ENCODE measurements at places on chromosomes 6 and 20.

DNA sequence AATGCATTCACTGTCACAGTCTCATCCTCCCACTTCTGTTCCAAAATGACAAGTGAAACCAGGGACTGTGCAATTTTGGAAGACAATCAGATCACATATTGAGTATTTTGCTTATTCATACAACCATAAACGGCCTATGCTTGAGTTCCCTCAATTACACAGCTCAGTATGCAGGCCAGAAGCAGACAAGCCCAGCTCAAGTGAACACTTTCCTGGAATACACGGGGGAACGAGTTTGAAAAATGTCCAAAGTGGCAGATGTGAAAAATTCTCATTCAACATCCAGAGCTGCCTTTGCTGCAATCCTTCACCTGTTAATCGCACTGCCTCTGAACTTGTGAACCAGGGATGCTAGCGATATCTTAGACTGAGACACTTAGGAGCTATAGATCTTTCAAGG, 190.2 kb downstream of the COL9A1 start:
- DNase-seq, result no peak

- peak; percentile 65 for DNase-seq
Observed at GRCh38 chr6:158605266-158605878, 39.2 kb downstream of the DYNLT1 start.

- no peak for DNase-seq
Observed at GRCh38 chr20:44803383-44803941, 6.9 kb downstream of the RIMS4 start.

GRCh38 chr6:33909737-33910136, 105.9 kb upstream of the MLN start:
- DNase-seq, result no peak

GRCh38 chr20:53101992-53102760, 130.0 kb downstream of the TSHZ2 start:
- no peak for DNase-seq

DNA sequence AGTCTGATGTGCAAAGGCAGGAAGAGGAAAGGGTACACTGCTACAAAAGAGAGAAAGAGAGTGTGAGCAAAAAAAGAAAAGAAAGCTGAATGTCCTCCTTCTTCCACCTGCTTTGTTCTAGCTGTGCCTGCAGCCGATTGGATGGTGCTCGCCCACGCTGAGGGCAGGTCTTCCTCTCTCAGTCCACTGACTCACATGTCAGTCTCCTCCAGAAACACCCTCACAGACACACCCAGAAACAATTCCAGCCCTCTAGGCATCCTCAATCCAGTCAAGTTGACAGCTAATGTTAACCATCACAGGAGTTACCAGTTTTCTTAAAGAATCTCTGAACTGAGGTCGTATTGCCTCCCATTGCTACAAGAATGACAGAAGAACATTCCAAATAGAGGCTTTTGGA, 411.9 kb upstream of the SASH1 start:
- no peak for DNase-seq

DNA sequence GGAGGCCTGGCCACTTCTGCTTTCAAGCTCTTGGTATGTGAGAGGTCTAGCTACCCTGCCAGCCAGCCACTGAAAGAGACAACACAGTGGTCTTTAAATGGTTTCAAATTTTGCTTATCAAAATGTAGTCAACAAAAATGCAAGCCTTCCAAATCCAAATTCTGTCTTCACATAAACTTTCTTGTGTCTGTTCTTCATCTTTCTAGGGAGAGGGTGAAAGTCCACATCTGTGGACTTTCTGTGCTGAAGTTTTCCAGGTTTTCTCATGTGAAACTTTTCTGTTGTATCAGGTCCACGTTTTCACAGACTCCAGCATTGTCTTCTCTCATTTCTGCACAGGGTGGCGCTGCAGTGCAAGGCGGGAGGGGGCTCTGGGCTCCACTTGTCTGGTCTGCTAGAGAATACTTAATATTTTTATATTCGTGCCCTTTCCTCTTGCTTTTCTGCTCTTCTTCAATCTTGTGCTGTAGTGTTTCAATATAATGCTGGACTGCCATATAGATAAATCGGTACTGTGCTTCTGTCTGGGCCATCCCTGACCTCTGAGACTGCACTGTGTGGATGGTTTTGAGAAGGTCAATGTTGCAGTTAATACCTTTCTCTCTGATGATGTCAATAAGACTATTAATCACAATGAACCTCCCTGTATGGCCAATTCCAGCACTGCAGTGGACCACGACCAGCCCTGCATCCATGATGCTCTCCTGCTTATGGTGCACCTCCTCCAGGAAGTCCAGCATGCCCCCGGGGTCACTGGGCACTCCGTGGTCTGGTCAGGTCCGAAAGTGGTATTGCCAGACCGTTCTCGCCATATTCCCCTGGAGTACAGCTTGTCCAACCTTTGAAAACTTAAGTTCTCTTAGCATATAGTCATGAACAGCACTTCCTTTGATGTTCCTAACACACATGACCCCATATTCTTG, 161.6 kb upstream of the TNFAIP3 start:
- peak; percentile 50 for DNase-seq

DNA sequence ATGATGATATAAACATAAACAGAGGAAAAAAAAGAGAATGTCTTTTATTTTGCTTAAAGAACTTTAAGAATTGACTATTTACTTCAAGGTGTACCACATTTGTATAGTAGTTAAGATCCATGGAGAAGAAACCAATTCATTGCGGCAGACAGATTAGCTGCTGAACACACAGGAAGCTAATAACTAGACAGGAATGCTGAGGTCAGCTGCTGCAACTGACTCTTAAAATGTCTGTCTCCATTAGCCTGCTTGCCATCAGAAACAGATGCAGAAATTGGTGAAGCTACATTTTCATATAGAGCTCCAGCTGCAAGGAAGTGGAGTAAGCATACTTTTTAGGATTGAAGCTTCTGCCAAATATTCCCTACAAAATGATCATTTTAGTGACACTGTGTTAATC, 939.5 kb downstream of the EPHA7 start:
- peak; percentile 11 for DNase-seq

DNA sequence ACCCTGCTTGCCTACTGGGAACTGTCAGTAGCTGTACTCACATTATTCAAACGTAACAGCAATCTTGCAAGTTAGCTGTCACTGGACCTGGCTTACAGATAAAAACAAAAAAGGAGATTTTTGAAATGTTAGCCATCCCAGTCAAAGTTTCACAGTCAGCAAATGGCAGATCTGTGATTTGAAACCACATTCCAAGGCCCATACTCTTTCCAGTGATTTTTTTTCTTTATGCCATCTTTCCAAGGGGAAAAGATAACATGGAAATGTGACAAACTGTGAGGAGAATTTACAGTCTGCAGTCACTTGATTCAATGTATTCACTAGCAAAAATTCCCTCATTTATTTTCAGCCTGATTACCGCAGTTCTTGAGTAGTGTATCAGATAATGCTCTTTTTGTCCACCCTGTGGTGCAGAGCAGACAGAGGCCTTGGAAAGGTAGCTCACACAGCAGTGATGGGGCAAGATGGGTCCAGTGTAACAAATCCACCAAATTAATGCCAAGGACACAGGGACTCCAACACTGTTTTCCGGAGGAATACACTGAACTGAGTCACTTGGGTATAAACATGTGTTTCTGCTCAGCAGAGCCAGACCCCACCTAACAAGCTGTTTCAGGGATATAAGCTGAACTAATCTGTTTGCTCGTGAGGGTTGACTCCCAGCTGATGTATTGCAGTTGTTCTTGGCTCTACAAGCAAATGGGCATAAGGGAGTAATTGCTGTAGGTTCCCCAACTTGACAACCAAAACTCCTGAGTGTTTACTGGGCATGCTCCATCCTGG, 49.9 kb upstream of the ADGRF1 start:
- no peak for DNase-seq

GRCh38 chr20:5024982-5025381, 23.7 kb upstream of the SLC23A2 start:
- DNase-seq, result no peak

DNA sequence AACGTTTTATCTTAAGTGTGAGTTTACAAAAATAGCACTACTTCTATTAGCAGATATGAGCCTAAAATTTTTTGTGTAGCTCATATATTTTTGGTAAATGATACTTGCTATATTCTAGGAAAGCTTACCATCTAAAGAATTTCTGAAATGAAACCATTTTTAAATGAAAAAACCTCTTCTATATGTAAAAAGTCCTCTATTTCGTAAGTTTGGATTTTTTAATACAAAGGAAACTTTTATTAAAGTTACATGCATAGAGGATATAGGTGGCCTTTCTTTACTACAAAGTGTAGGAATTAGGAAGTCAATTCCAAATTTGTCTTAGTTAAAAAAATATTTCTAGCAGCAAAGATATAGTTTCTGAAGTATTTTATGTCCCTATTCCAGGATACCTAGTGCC, 18.8 kb downstream of the EFHC1 start:
- no peak for DNase-seq

DNA sequence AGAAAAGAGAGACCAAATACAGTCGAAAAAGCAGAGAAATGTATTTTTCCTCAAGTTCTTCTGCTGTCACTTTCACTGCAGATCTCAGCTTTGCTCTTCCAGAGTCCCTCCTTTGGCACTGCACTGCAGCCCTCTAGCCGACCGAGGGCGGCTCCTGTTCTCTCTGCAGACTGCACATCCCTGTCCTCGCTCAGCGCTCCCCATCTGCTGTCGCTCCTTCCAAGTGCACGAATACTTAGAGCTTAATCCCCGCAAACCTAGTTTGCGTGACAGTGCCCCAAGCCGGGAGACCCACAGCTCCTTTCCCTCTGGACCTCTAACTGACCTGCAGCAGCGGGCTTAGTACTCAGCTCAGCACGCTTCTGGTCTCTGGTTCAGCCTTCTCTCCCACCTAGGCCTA, 15.2 kb downstream of the RPP21 start:
- no peak for DNase-seq

DNA sequence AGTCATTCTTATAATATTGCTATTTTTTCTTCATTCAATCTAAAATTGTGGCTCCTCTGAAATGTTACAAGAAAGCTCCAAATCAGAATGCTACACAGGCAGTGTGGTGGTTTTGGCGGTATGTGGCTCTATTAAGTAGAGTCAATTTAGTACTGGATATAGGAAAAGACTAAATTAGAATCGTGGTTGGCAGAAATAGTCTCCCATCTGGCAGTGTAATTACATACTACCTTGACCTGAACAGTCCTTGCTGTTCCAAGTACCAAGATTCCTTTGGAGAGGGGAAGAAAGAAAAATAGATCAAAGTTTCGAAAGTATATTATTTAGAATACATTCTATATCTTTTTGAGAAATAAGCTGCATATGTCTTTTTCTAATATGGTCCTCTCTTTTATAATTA, 78.2 kb downstream of the C6orf118 start:
- DNase-seq, result no peak

DNA sequence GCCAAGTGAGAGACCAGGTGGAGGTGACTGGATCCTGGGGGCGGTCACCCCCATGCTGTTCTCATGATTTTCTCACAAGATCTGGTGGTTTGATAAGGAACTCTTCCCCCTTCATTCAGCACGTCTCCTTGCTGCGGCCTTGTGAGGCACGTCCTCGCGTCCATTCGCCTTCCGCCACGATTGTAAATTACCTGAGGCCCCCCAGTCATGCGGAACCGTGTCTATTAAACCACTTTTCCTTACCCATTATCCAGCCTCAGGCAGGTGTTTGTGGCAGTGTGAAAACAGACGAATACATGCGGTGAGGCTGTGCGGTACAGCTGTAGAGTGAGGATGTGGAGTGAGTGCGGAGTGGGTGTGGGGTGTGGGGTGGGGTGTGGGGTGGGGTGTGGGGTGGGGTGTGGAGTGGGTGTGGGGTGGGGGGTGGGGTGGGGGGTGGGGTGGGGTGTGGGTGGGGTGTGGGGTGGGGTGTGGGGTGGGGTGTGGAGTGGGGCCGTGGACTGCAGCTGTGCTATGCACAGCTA, 12.1 kb upstream of the NTSR1 start:
- no peak for DNase-seq

- DNase-seq, result no peak
Observed at GRCh38 chr6:122048570-122048969, 350.9 kb upstream of the HSF2 start.

GRCh38 chr6:163152701-163153100, 261.8 kb upstream of the QKI start:
- no peak for DNase-seq

DNA sequence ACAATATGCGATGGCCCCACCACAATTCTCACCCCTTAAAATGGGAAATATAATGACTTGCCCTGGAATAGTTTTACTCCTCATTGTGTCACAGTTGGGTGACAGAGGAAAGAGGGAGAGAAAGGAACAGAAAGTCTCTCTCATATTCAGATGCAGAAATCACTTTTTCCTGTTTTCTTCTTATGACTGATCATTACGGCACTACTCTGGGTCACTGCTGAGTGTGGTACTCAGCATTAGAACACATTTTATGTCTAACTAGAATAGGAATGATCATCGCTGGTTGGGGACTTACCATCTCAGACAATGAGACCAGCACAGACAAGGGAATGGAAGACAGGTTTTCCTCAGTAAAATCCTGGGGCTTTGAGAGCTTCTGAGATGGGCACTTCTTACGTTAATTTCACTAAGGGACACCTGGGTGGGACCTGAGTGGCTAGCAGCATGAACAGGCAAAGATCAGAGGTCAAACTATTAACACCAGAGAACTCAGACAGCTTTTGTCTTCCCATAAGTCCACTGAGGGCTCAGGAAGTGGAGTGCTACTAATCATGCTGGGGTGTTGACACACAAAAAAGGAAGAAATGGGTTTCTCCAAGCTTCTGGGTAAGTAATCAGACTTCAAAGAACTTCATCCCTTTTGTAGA, 54.9 kb upstream of the ARHGAP18 start:
- no peak for DNase-seq

DNA sequence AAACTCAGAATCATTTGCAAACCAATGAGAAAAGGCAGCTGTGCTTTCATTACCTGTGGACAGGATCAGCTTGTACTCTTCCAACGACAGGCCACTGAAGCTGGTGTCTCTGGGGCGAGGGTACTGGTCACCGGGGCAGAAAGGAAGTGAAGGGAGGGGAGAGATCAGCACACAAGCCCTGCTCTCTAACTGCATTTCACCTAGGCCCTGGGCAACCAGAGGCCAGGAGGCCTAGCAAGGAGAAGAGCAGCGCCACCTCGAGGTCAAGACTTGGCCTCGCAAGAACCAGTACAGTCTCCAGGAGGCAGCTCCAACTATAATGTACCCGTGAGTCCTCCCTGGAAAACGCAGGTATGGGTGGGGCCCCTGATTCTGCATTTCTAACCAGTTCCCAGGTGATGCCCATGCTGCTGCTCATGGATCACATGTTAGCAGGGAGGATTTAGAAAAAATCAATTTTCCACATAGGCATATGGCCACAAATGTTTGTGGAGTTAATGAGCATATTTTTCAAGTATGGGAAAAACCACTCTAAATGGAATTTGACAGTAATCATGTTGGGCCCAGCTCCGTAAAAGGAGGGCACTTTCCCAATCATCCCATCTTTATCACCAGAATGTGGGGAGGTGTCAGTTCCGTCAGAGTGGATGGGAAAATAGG, 11.0 kb downstream of the UQCC2 start:
- DNase-seq, result peak; percentile 79

GRCh38 chr20:50417023-50417329, 93.2 kb upstream of the PTPN1 start:
- no peak for DNase-seq

GRCh38 chr6:113331021-113331420, 526.1 kb upstream of the MARCKS start:
- DNase-seq, result no peak

- DNase-seq, result no peak
Observed at GRCh38 chr6:86474081-86474480, 463.2 kb upstream of the HTR1E start.

GRCh38 chr20:31875671-31876070, 5.2 kb downstream of the TTLL9 start:
- no peak for DNase-seq

Measured in RKO (cell line).